Fibroblast of skin of left quadriceps (primary cell): ENCODE measurements at places on chromosomes 6 and 20.

GRCh38 chr6:465531-466348, 74.2 kb downstream of the IRF4 start:
- DNase-seq, result no peak

DNA sequence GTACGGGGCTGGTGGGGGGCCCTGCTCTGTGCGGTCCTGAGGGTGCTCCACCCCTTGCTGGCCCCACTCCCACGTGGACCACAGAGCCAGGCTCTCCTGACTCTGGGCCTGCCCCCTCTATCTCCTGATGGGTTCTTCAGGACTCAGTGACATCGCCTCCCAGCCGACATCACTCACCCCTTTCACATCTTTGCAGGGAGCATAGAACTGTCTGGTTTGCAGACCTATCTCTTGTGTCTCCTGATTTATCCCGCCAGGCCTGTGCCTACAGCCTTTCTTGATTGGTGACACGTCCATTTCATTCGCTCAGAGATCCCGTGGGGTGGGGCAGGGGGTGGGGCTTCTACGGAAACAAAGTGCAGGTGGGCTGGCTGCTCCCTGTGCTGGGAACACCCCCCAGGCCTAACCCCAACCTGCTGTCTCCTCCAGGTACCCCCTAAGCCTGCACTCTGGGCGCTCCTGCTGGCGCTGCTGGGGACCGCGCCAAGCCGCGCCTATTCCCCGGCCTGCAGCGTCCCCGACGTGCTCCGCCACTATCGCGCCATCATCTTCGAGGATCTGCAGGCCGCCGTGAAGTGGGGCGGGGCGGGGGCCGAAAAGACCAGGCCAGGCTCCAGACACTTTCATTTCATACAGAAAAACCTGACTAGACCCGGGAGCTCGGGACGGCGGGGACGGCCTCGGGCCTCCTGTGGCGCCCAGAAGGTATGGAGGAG, 1.7 kb downstream of the C20orf204 start:
- DNase-seq, result no peak

- no peak for DNase-seq
Measured at GRCh38 chr6:23334360-23334759, 765.0 kb downstream of the HDGFL1 start.

- no peak for DNase-seq
Measured at GRCh38 chr6:26211963-26212362, 124.7 kb downstream of the HFE start.

DNA sequence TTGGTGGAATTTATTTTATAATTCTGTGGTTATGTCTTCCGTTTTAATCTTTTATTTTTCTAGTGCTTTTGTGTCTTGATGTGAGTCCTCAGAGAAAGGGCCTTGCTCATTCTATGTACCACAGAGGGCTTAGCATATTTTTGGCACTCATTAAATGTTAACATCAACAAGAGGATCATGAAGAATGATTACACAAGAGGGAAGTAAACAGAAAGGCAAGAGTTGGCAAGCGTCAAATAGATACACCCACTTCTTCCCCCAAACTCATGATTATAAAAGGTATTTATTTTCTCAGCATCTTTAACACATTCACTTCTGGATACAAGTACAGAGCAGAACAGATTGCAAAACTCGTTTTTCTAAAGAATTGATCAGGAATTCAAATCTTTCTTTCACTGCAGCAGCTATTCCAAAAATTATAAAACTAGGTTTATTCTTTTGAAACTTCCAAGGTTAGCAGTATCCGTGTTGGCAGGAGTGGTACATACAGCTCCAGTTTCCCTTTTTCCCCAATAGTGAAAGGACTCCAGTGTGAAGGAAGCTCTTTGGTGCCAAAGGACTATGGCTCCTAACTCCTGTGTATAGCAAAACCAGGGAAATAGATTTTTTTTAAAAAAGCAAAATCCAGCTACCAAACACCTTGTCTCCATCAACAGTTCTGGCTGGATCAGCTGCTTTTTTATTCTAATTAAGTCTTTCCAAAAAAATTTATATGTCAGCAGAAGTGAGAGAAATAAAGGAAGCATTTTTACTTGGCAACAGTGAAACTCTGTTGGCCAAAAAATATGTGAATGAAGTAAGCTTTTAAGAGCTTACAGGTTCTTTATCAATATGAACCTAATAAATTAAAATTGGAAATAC, 221.9 kb downstream of the ADGRG6 start:
- DNase-seq, result no peak

- no peak for DNase-seq
Measured at GRCh38 chr6:163863565-163863964, 449.0 kb downstream of the QKI start.

DNA sequence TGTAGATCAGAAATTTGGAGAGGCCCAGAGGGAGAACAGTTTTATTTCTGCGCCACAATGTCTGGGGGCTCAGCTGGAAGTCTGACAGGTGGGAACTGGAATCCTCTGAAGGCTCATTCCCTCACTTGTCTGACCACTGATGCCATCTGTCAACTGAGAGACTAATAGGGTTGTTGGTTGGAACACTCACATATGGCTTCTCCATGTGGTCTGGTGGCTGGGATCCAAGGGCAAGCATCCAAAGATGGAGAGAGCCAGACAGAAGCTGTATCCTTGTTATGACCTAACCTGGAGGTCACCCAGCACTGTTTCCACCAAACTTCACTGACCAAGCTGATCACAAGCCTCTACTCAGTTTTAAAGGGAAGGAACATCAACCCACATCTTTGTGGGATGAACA, 117.9 kb upstream of the AKAP12 start:
- no peak for DNase-seq

DNA sequence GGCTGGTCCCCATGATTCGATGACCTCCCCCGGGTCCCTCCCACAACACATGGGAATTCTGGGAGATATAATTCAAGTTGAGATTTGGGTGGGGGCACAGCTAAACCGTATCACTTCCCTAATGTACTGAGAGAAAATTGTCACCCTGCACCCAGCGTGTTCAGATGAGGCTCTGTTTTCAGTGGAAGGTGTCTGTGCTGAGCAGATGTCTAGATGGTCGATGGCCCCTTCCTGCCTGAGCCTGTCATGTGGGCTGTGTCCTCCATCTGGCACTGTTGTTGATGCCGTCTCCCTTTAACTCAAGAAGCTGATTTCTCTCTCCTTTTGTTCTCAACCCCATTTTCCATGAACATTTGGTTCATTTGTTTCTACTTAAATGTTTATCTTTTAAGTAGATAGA, 37.0 kb downstream of the TMEM181 start:
- no peak for DNase-seq

GRCh38 chr6:22027040-22027725, 269.7 kb downstream of the PRL start:
- DNase-seq, result no peak

- no peak for DNase-seq
Measured at GRCh38 chr20:32559205-32559752, 25.9 kb downstream of the NOL4L start.
